ENCODE measurements at places on chromosomes 12 and 14. TPM values are rescaled to one million over a fixed set of nuclear protein-coding genes. Genes with fewer than 3 reads are reported as not detected.

DNA sequence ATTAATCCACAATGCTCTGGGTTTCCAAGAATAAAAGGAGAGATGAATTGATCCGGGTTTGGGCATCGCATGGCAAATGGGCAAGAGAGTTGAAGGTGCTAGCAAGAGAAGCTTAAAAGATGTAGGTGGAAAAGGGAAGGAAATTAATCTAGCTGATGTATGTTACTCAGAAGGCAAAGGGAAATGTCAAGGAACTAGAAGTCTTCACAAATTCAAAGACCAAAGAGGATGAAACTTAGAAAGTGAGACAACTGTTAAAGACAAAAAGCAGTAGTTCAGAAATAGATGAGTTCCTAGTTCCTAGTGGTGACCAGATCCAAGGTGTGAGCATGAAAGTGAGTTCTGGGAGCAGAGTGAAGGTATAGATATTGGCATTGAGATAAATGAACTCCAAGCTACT, 228.3 kb downstream of the SEC23A start:
- DNase-seq, result no peak

Gene TAC3
- 0.48 TPM for polyA plus RNA-seq

Gene RGS6
- 2.8 TPM for polyA plus RNA-seq

DNA sequence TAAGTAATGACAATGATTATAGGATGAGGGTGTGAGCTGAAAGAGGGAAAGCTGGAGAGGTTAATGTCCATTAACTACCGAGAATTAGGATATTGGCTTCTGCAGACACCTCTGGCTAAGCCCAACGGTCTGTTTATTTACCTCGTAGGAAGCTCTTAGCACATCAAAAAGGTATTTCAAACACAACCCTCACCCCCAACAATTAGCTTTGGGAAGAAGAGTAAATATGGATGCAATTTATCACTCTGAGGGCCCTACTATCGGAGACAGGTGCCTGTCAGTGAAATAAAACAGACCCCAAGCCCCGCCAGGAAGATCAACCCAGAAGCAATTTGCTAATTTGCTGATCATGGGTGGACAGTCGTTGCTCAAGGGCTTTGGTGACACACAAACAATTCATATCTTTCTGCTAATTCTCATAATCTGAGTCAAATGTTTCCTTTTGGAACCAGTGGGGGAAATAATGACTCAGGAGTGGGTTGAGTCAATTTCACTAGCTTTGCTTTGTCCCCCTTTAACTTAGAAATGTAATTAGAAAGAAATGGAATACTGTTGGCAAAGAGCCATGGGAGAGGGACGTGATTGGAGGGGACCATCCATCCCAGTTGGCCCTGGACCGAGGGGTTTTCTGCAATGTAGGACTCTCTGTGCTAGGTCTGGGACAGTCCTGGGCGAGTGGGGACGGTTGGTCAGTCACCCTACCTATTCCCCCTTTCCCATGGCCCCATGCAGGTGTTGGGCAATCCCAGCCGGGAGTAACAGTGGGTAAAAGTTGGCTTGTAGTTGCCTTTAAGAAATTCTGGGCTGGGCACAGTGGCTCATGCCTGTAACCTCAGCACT, 99.1 kb upstream of the MED13L start:
- DNase-seq, result no peak

DNA sequence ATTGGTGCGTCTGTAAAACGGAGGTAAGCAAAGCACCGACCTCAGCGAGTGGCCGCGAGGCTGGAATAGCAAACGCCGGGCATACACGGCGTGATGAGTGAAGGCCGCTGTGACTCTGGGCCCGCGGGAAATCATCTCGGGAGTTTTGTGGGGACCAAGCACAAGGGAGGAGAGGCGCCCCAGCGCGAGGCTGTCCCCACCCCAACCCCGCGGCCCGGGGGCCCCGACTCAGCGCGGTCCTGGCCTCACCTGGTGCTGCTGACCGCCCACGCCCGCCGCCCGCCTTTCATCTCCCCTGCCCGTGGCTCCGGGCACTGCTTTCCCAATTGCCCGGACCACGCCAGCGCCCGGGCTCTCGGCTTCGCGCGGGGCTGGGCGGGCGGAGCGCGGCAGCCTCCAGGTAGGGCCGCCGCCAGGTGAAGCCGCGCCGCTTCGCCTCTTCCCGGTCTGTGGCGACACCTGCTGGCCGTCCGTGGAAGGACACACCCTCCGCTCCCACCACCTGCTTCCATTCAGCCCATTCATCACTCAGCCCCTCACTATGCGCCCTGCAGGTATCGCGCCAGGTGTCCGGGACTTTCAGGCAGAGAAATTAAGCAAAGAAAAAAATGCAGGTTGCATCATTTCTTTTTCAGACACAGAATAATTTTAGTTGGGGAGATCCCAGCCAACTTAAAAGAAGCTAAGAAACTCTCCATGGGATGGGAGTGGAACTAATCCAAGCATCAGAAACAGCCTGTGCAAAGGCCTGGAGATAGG, 360.4 kb downstream of the MED13L start:
- DNase-seq, result peak; percentile 54

DNA sequence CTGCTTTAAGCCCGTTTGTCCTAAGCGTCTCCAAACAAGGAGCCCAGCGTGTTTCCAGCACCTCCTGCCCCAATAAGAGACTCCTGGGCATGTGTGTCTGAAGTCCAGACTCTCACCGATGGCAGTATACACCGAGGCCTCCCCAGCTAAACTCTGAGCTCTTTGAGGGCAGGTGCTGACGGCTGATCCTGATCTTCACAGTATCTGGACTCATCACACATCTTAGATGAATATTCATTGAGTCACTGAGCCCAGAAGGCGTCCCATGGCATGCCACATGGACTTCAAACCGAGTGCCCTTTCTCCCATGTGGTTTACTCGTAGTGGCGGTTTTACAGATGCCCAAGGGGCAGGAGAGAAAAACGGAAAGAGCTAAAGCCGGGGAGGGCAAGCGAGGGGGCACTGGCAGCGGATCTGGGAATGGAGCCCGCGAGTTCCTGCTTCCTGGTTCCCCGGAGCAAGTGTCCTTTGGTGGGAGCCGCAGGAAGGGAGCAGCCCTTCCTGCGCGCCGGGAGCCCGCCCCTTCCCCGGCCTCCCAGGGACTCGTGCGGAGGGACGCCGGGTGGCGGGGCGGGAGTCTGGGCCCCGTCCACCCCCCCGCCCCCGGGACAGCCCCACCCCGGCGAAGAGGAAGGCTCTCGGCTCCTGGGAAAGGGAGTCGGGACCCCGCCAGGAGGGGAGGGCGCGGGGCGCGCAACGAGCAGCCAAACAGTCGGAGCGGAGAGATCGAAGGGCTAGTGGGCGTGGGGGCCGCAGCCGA, 585 bp upstream of the TEAD4 start:
- peak; percentile 45 for DNase-seq

Gene FSCB
- not detected for polyA plus RNA-seq

DNA sequence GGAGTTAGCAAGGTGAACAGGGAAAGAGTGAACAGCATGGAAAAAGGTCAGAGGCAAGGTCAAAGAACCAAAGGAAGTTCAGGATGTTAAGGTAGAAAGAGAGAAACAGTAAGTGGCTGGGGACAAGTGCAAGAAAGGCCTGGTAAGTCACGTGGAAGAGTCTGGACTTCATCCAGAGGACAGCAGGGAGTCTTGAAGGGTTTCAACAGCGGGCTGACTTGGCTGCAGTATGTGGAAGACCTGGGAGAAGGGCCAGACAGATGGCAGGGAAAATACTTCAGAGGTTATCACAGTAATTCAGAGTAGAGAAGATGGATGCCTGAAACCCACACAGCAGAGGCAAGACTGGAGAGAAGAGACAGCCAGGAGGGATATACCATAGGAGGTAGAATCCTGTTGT, 34.0 kb downstream of the CIT start:
- DNase-seq, result no peak

DNA sequence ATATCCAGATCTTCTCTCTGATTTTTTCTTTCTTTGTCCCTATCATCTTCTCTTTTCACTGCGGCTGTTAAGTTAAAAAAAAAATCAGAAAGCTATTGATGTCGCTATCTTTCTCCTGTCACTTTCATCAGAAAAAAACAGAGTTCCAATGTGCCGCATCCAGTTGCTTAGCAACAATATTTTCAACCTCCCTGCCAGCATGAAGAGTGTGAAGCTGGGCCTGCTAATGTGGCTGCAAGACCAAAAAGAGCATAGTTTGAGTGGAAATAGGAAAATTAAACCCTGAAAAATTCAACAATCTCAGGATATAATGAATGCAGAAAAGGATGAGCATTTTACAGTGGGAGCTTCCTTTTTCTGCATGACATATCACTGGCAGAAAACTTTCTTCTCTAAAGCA, 1025.4 kb upstream of the LRFN5 start:
- DNase-seq, result no peak

All from left lung (tissue), 14 donors.